ENCODE measurements at places on chromosomes 13 and 19.

DNA sequence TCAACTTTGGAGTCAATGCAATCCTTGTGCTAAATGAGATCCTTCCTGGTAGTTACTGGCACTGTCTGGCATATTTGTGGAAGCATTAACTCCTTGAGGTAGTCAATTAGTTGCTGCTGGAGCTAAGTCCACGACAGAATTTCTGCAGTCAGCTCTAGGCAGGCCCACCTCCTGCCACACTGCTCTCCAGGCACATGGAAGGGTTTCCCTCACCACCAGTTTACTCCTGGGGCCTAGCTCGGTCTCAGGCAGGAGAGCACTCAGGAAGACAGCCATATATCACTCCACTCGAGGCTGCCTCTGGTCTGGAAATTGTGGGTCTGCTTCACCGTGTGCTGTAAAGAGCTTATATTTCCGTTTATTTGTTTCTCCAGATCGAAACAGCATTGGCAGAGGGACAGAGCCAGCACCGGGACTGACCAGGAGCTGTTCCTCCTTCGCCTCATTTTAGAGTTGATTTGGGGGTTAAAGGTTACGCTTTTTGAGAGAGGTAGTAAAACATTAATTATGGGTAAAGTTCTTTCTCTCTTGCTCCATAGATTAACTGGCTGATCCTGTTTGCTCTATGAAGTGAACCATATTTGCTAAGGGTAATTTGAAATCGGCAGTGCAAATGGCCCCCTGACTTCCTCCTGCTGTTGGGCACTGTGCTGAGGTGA lies 20.6 kb upstream of the GTF3A start:
- DNase-seq = no peak

GRCh38 chr13:79995334-79995733 lies 345.6 kb downstream of the SPRY2 start:
- peak; percentile 27 for DNase-seq

DNA sequence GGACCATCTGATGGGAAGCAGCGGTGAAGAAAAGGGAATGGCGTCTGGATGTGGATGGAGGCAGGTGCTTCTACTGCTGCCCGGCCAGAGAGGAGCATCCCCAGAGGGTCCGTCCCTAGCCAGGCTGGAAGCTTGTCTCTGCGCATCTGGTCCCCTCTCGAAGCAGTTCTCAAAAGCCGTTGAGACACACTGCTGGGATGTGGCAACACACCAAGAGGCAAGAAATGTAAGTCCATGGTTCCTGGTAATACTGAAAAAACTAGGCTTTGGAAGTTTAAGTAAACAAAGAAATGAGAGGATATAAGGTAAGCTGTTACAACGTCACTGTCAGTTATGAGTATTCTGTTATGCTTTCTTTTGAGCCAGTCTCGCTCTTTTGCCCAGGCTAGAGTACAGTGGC lies 15.1 kb upstream of the FFAR2 start:
- DNase-seq = no peak

- peak; percentile 3 for DNase-seq
Observed at GRCh38 chr13:107271227-107271626, 703.3 kb upstream of the ARGLU1 start.
